ENCODE measurements at places on chromosomes 2 and 18.

- DNase-seq = no peak
These were observed 66.7 kb upstream of the RPL31 start for GRCh38 chr2:100935372-100935752.

GRCh38 chr18:10131460-10132395, 217.9 kb downstream of the VAPA start:
- DNase-seq = no peak

GRCh38 chr18:72427721-72428120, 116.4 kb downstream of the CBLN2 start:
- no peak for DNase-seq

- DNase-seq = no peak
These were observed 30.9 kb upstream of the REEP1 start for GRCh38 chr2:86368161-86368824.

DNA sequence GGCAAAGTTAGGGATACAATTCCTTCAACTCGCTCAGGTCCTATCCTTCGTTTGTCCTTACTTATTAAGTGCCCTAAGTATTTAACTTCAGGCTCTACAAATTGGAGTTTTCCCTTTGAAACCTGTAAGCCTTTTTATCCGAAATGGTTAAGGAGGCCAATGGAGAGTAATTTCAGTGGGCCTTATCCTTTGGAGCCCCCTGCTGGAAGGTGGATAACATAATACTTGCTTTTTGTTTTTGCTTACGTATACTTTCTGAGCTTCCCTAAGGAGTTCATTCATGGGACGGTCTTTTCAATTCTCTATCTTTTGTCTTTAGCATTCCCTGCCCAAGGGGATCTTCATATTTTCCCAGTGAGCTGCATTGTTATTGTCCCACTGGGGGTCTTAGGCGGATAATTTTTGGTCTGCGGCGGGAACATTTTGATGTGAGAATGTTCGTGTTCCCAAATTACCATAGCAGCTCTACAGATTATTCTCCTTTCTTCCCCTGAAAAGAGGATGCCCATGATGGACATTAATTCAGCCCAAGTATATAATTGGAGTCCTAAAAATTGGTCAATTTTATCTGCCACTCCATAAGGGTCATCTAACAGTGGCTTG, 34.4 kb upstream of the TRAPPC8 start:
- no peak for DNase-seq

DNA sequence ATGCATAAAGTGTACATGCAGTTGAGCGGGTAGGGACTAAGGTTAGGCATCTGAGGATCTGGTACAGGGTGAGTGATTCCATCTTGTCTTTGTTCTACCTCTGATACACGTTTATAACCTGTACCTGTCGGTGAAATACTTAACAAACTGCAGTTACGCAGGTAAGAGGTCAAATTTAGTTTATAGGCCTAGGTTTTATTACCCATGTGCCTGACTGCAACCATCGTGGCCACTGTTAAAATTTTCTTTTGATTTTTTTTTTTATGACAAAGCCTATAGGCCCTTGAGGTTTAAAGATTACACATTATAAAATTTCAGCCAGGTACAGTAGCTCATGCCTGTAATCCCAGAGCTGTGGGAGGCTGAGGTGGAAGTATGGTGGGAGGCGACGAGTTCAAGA, 15.4 kb upstream of the HNMT start:
- no peak for DNase-seq

GRCh38 chr2:42928692-42929545, 136.5 kb upstream of the HAAO start:
- DNase-seq = no peak

GRCh38 chr2:136253288-136254004, 135.5 kb upstream of the CXCR4 start:
- DNase-seq = no peak

DNA sequence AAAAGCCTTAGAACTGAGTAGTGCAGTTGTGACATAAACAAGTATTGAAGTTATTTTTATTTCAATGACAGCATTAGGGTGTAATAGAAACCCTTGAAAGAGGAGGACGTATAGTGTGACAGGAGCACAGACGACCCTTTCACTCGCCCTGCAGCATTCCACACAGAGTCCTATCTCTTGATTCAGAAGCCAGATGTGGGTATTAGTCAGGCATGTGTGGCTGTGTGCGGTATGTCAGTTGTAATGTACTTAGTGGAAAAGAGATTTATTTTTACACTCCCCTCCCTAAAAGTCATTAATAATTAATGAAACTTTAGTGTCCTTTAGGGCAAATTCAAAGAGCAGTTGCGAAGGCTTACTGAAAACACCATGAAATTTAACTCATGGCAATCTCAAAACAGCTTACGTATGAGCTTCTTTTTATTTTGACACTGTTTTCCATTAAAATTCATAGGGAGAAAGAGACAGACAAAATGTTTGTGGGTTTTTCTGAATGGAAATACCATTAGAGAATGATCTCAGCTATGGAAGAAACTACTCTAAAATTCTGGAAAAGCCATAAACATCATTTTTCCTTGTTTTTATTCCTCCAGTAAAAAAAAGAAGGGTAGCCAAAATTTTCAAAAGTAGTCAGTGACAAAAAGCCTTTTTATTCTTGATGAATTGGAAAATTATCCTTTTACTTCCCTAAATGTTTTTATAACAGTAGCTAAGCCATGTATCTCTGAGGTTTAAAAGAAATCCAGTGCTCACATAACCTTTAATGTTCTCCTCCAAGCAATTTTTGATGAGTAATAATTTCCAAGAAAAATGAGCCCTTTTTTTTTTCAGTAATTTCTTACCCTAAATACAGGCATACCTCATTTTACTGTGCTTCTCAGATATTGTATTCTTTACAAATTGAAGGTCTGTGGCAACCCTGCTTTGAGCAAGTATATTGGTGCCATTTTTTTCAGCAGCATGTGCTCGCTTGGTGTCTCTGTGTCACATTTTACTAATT, 84.0 kb upstream of the DSEL start:
- no peak for DNase-seq

GRCh38 chr2:173874894-173875237, 90.3 kb downstream of the SP3 start:
- DNase-seq = no peak

DNA sequence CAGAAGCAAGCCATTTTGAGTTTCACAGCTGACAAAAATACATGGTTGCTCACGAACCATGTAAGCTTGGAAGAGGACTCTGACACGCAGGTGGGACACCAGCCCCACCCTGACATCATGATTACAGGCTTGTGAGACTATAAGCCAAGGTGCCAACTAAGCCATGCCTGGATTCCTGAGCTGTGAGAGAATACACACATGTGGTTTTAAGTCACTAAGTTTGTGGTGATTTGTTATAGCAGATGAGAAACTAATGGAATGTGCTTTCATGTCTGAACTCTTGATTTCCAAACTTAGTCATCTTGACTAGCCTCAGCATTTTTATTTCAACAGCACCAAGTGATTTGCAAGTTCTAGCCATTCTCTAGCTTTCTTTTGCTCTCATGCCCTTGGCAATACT, 676.1 kb upstream of the CELF4 start:
- DNase-seq = no peak

DNA sequence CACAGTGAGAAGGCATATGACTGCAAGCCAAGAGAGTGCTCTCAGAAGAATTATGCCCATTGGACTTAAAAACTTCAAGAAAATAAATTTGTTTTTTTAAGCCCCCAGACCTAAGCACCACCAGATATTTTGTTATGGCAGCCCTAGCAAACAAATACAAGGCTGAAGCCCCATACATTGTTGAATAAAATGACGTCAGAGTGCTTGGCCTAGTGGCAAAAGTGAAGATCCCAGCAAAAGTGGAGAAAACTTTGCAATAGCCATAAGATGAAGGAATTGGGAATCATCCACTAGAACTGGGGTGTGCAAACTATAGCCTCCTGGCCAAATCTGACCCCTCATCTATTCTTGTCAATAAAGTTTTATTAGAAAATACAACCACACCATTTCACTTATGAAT, 517.5 kb downstream of the IRS1 start:
- no peak for DNase-seq

DNA sequence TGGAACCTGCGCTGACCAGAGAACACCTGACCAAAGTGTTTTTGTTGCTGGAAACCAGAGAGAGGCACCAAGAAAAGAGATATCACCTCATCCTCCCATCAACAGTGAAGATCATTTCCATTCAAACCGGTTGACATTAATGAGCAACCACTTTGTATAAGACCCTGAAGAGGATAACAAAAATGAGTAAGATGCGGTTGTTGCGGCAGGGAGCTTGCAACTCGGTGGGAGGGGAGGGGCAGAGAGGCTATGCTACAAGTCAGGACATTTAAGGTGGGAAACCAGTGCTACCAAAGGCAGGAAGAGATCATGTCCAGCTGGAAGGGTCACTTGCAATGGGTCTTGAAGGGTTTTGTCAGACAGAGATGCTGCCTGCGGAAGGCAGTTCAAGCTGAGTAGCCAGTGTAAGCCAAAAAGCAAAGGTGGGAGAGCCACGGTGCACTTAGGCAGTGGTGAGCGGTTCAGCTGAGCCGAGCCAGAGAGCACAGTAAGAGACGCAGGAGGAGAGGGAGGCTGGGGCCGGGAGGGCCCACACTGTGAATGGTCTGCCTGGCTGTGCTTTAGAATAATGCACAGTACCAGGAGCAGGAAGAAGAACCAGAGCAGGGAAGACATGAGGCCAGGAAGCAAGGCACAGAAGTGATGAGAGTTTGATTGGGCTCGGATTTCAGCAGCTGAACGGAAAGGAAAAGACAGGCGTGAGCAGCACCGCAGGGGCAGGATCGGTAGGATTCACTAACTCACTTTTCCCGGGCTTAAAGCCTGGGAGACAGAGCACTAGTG, 24.4 kb upstream of the DTNB start:
- no peak for DNase-seq

DNA sequence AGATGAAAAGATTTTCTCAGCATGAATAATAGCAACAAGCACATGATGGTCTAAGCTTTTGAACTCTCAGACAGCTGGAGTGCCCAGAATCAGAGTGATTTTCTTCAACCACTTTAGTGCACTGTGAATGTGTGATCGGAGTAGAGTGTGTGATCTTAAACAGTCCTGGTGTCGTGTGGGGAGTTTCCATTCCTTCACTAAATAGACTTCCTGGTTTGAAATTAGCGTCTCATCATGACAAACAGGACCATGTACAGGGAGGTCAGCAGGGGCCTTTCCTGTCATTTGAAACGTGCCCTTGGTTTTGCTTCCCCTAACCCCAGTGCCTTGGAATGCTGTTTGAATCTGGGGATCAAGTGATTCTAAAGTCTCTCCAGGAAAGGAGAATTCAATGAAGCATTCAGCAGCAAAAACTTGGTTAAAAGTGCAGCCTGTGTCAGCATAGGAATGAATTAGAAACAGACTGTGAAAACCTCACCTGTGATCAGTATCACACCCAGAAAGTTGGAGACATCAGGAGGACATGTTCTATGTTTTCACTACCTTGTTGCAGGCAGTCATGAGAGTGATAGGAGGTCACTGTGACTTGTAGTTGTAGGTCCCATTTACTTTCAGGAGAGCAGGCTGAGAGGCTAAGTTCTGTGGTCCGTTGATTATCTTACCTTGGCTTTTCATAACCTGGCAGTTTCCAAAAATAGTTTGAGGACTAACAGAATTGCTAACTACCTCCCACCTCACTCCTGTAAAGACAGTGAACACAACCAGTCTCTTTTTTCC, 400.3 kb downstream of the MTX2 start:
- no peak for DNase-seq

GRCh38 chr2:102748107-102748506, 13.7 kb upstream of the TMEM182 start:
- no peak for DNase-seq

DNA sequence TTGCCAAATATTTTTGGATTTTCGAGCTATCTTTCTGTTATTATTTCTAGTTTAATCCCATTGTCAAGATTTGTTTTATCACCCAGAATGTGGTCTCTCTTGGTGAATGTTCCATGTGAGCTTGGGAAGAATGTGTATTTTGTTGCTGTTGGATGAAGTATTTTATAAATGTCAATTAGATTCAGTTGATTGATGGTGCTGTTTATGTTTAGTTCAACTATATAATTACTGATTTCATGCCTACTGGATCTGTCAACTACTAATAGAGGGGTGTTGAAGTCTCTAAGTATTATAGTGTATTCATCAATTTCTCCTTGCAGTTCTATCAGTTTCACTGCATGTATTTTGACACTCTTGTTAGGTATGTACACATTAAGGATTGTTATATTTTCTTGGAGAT, 34.7 kb upstream of the RMND5A start:
- no peak for DNase-seq

DNA sequence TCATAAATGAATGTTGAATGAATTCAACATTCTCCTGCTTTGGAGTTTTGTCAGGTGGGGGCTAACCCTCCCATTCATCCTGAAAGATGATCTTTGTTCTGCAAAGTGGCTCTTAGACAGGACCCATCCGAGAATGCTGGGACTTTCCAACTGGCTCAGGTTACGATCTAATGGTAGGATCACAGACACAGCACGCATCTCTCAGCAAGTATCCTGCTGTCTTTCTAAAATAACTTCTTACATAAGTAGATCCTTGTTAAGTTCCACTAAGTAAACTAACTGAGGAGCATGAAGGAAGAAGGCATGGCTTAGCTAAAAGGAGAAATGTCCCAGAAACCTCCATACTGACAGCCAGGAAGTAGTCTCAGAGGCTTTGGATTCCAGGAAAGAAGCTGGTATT, 23.7 kb downstream of the CYP27A1 start:
- DNase-seq = no peak

DNA sequence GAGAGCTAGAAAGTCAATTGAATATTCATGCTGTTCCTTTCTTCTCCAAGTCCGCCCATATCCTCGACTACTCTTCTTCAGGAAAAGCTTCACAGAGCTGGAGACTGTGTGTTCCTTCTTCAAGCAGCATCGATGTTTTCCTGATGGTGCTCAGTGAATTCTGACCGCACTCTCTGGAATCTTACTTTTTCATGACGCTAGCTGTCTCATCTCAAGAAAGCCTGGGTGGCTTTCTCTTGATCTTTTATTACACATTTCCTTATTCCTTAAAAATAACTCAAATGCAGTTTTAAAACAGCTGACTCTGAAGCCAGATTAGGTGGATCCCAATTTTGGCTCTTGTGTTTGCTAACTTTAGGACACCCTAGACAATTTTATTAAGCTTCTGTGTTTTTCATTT, 1245.1 kb upstream of the LRRTM1 start:
- no peak for DNase-seq

- DNase-seq = no peak
These were observed 143.3 kb downstream of the IRS1 start for GRCh38 chr2:226656367-226656766.

DNA sequence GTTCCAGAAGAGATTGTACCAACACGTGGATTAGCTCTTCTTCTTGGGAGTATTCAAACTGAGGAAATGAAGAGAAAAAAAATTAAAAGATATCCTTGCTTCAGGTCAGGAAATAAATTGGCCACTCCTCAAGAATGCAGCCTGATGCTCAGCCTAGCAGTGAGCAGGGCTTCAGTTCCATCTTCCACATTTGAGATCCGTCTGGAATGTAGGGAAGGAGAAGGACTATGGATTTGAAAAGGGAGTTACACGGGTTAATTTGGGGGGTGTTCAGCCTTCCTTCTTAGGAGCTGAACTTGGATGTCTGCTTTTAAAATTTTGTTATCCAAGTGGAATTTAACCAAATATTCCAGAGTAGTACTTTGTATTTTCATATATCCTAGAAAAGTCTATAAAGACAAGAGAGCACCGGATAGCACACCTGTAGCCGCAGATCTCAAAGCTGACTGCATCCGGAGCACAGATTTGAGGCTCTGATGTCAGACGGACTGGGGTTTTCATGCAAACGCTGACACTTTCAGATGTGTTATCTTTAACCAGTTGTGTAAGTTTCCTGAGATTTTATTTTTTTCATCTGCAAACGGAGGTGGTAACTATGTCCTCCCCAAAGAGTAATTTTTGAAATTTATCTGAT, 99.3 kb downstream of the COPS8 start:
- no peak for DNase-seq
